Activated CD4-positive, alpha-beta T cell treated with anti-CD3 and anti-CD28 coated beads, Interleukin-2, amount 10 ng/mL, durations not matched to agents 24 days and 14 days (primary cell): ENCODE measurements at places on chromosomes 7 and 10. TPM values are rescaled to one million over a fixed set of nuclear protein-coding genes. Genes with fewer than 3 reads are reported as not detected.
A peak's percentile ranks its signal among the peaks of the same experiment; 100 is the strongest.

- DNase-seq = peak; percentile 92
Measured at GRCh38 chr10:101041252-101041761, 10.3 kb downstream of the SFXN3 start.

- peak; percentile 89 for DNase-seq
Measured at GRCh38 chr10:129057856-129058663, 409.0 kb upstream of the MGMT start.

The CYP2C19 gene
- total RNA-seq = 0.33 TPM in 1 of 2 replicates, not detected in the other

GRCh38 chr10:60921633-60922032, 22.4 kb downstream of the RHOBTB1 start:
- no peak for DNase-seq

- DNase-seq = no peak
Measured at GRCh38 chr7:135098391-135098790, 49.5 kb upstream of the TMEM140 start.

The GOLGA7B gene
- 0.33 and 0.37 TPM in 2 replicates for total RNA-seq

- DNase-seq = peak; percentile 76
Measured at GRCh38 chr7:98831641-98832221, 38.1 kb downstream of the TMEM130 start.

- DNase-seq = no peak
Measured at GRCh38 chr10:34530778-34531177, 284.3 kb downstream of the PARD3 start.

The NPC1L1 gene
- total RNA-seq = not detected in 2 replicates

The CDK14 gene
- 1.9 and 2.0 TPM in 2 replicates for total RNA-seq
